ENCODE measurements at places on chromosomes 13 and 19.
A peak's percentile ranks its signal among the peaks of the same experiment; 100 is the strongest.

- DNase-seq = no peak
Observed at GRCh38 chr19:41159881-41160280, 33.1 kb upstream of the CYP2S1 start.

- DNase-seq = no peak
Observed at GRCh38 chr19:46368116-46368515, 21.2 kb downstream of the PPP5C start.

- no peak for DNase-seq
Observed at GRCh38 chr13:107585469-107586180, 629.7 kb downstream of the LIG4 start.

- DNase-seq = no peak
Observed at GRCh38 chr19:54871696-54872095, 2.3 kb upstream of the FCAR start.

GRCh38 chr13:30319655-30320054 is 12.3 kb upstream of the KATNAL1 start:
- no peak for DNase-seq

GRCh38 chr19:17677002-17677401 is 11.2 kb downstream of the UNC13A start:
- DNase-seq = no peak

DNA sequence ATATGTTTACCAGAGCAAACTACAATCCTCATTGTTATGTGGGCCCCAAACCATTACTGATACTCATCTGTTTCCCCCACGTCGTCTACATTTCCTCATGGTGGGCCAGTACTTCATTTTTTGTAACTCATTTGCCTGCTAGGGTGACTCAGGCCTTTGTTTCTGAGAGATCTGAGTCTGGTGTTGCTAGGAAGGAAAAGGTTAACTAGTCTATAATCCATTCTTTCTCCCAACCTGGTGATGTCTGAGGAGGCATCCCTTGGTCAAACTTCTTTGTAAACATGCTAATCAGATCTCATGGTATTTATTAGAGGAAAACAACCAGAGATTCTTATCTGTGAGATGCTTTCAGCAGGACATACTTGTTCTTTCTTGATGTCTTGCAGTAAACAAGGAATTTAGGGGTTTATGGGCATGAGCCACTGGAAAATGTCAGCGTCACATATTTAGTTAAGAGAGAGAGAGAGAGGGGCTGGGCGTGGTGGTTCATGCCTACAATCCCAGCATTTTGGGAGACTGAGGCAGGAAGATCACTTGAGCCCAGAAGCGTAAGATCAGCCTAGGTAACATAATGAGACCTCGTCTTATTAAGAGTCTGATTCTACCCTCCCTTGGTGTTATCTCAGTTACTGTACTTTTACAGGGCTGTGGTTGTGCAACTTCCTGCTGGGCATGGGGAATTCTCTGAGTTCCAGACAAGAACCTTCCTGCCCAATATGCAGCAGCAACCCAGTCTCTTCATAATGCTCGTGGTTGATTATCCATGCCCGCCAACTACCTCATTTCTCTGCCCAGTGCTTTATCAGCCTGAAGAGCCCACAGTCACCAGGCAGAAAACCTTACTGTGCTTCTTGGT is 9.7 kb upstream of the DPRX start:
- no peak for DNase-seq

GRCh38 chr19:50233308-50233910 is 30.0 kb downstream of the MYH14 start:
- DNase-seq = no peak

DNA sequence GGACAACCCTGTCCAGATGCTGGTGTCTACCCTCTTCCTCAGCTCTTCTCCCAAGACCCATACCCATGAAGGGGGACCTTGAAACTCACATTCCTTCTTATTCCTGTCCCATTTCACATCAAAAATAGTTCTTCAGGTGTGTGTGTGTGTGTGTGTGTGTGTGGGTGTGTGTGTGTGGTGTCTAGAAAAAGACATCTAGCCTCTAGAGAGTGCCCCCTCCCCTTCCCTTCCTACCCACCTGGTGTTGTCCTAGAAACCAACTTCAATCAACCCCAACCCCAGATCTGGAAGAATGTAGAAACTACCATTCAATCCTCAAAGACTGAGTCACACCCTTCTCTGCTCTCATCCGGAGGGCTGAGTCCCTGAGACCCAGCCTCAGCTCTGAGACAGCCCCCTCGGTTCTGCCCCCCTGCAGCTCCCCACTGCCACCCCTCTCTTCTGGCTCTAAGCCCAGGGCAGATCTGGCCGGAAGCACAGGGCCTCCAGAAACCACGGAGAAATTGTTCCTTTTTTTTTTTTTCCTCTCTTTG is 3.5 kb downstream of the KCNN4 start:
- peak; percentile 39 for DNase-seq

- no peak for DNase-seq
Observed at GRCh38 chr19:54549224-54549623, 24.4 kb upstream of the LILRA2 start.

- no peak for DNase-seq
Observed at GRCh38 chr13:109366525-109366924, 419.9 kb downstream of the IRS2 start.

DNA sequence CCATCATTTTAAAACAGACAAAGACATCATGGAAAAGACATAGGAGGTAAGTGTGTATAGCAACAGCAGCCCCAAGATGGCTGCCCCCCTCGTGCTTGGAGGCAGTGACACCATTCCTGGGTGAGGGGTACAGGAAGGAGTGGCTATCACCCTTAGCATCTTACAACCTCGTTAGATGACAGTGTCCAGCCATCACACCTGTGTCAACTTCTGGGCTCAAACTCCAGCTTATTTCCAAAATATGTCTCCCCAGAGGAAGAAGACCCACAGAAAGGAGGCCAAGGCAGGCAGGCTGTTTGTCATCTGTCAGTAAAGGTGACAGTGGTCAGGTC is 27.5 kb downstream of the EPS15L1 start:
- no peak for DNase-seq

DNA sequence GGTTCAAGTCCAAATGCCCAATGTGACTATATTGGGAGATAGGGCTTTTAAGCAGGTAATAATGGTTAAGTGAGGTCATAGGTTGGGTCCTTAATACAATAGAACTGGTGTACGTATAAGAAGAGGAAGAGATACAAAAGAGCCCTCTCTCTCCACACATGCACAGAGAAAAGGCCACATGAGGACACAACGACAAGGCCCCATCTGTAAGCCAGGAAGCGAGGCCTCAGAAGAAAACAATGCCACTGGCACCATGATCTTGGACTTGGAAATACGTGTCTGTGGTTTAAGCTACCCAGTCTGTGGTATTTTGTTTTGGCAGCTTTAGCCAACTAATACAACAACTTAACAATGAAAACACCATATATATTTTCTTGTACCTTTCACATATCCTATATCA is 23.4 kb upstream of the RFC3 start:
- no peak for DNase-seq

DNA sequence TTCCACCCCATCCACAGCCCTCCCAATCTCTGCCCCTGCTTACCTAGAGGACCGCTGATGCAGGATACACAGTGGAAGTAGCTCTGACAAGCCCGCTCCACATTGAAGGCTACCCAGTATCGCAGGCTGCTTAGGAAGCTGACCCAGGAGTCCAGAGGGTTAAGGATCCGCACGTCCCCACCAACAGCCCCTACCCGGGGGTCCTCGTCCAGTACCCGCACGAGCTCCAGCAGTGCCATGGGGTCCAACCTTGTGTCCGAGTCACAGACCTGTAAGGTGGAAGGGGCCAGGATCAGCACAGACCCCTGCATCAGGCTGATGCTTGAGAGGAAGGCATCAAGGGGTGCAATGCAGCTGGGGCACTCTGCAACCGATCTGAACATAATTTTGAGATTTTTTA is 6.9 kb downstream of the HAS1 start:
- no peak for DNase-seq

DNA sequence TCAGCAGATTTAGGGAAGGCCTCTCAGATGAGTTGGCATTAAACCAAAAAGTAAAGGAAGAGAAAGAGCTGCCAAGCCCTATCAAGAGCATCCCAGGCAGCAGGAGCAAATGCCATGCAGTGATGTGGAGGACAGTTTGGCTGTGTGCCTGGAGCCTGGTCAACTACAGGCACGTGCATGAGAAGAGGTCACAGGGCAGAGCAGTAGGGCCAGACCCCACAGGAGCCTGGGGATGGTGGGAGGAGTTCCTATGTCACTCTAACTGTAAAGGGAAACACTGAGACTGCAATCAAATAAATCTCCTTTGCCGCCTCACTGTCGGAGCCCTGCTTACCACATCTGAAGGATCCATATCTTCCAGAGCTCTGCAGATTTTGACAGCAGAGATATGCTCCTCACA is 240.5 kb downstream of the ENOX1 start:
- no peak for DNase-seq

DNA sequence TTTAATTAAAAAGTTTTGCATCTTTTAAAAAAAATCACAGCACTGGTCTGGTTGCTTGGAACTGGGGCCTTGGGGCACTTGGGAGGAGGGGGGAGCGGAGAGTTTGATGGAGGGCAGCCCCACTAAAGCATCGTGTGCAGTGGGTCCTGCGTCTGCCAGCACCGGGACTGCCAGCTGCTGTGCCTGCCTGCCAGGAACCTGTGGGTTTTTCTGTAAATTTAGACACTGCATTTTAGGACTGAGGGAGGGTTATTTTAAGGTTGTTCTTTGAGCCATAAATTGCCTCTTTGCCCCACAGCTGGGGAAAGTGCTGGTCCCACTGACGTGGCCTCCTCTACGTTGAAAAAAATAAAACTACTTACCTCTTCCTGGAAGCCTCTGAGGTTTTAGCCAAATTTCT is 2.9 kb downstream of the KLF2 start:
- DNase-seq = no peak

DNA sequence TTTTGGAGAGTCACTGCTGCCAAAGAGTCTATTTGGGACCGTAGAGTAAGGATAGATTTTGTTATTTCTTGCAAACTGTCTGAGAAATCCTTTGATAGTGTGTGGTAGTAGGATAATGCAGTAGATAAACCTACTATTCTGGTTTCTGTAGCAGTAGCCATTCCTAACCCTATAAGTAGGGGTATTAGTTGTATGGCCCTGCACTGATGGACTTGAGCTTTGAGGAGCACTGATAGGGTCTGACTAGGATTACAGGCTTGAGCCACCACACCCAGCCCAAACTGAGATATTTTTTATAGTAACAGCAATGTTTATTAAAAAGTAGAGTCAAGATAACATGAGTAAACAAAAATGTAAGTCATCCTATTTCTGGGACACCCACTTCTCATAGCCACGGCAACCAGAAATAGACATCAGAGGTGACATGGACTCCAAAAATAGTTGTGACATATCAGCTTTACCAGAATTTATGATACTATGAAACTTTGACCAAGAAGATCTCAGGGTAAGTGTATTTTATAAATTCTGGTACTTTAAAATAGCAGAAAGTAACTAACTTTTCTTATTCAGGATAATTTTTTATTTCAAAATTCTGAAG is 479.1 kb downstream of the SUCLA2 start:
- no peak for DNase-seq

- DNase-seq = no peak
Observed at GRCh38 chr19:47188507-47189033, 42.4 kb downstream of the BBC3 start.

- no peak for DNase-seq
Observed at GRCh38 chr19:39166571-39167391, 30.0 kb upstream of the NCCRP1 start.

DNA sequence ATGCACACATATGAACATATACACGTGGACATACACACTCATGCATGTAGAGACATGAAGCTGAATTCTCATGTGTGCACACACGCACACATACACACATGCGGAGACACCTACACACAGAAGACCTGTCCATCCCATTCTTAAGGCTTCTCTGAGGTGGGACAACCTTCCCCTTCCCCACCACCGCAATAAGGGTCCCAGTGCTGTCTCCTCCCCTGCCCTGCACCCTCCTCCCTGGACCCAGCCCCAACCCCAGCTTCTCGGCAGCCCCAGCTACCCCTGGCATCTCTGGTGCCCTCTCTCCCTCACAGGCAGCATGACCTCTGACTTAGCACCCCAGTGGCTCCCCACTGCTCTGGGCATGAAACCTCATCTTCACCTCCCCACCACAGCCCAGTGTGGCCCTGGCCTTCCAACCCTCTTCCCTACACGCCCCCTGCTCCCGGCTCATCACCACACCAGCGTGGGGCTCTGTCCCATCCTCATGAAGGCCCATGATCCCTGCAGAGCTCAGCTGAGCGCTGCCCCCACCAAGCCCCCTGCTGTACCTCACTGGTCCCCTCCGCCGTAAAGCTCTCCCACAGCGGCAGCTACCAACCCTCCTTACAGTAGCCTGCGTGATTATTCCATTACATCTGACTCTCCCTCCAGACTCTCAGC is 204.1 kb upstream of the ZNF536 start:
- DNase-seq = no peak

DNA sequence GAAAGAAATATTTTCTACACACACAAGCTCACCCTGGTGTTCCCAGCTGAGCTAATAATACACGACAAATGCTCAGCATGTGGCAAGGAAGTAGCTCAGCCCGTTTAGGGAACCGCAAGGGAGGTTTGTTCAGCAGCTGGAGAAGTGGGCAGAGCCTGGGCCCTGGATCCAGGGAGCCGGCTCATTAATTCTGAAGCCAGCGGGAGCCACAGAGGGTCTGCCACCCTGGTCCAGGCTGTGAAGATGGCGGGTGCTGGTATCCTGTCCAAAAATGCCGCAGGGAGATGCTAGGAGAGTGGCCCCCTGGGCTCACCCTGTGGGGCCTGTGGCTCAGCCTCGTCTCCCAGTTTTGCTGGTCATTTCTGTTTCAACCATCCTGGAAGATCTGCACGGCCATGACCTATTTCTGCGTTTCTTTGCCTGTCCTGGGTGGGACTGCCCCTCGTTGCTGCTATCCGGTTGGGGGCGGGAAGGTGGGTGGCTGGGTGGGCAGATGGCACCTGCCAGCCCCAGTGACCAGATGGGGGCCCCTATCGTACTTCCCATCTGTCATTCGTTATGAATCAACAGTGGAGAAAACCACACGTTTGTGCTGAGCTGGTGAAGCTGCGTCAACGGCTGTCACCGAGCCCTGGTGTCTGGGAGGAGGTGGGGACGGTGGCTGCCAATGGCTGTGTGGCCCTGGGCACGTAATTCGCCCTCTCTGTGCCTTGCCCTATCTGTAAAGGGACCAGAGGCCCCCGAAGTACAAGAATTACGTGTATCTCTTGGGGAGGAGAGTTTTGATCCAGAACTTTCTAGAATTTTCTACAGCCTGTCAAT is 2.7 kb upstream of the GNA15 start:
- peak; percentile 89 for DNase-seq

DNA sequence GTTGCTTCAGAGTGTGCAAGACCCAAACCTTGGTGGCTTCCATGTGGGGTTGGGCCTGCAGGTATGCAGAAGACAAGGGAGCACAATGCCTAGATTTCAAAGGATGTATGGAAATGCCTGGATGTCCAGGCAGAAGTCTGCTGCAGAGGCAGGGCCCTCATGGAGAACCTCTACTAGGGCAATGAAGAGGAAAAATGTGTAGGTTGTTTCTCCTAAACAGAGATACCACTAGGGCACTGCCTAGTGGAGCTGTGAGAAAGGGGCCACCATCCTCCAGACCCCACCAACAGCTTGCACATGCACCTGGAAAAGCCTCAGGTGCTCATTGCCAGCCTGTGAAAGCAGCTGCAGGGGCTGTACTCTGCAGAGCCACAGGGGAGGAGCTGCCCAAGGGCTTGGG is 532.6 kb upstream of the GPC6 start:
- no peak for DNase-seq

- DNase-seq = no peak
Observed at GRCh38 chr13:50891206-50891605, 18.4 kb upstream of the RNASEH2B start.

- DNase-seq = no peak
Observed at GRCh38 chr13:30353471-30354215, 46.3 kb upstream of the KATNAL1 start.

- no peak for DNase-seq
Observed at GRCh38 chr19:45047188-45047797, 8.4 kb downstream of the CLASRP start.
